ENCODE measurements at places on chromosomes 7 and 10.

DNA sequence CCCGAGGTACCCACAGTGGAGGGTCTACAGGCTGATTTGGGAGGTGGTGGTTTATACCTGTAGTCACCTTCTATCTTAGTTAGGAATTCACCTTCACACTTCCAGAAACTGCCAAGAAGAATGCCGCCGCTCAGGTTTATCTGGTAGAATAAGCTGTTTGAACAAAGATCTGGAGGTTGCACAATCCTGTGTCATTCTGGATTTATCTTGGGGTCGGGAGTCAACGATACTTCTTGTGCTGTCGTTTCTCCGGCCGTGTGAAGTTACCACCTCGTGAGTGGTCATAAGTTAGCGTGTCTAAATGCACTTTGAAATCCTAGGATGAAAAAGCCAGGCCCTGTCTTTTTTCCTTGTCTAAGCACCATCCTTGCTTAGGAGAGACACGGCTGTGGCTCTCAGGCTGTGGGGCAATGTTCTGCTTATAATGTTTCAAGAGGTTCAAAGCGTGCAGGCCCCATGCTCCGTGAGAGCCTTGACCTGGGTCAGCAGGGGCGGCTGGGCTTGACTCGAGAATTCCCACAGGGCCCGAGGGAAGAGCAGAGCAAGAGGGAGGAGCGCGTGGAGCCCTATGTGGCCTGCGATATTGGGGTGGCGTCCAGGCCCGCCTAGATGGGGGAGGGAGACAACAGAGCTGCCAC is 35.5 kb downstream of the GRIFIN start:
- no peak for DNase-seq

DNA sequence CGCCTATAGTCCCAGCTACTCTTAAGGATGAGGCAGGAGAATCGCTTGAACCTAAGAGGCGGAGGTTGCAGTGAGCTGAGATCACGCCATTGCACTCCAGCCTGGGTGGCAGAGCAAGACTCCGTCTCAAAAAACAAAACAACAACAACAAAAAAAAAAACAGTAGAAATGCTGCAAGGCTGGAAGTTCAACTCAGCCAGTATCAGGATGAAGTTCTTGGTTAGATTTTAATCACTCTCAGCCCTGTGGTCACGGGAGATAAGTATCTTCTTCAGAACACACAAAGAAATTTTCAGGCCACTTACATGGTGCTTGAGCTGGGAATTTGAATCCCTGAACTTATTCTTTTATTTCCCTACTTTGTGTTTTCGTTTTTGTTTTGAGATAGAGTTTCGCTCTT is 120.4 kb downstream of the MARCHF5 start:
- DNase-seq, result no peak

DNA sequence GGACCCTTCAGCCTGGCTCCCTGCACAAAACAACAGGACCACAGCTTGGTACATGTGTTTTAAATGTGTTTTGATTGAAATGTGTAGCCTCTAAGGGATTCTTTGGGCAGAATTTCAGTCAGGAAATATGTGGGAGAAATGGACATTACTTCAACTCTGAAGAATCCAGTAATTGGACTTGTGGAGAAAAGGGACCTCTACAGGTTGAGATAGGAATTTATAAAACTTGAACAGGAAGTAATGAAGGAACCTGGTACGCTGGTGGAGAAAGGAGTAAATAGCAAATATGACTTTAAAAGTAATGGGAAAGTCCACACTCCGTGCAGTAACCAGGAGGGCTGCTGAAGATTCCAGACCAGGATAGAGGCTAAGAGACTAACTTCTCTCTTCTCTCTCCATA is 220.5 kb downstream of the LHFPL3 start:
- DNase-seq, result no peak

GRCh38 chr7:106057962-106058927 is 53.9 kb downstream of the SYPL1 start:
- no peak for DNase-seq

- peak; percentile 77 for DNase-seq
Observed at GRCh38 chr7:35839860-35840854, 39.3 kb downstream of the SEPTIN7 start.

GRCh38 chr7:39733881-39734632 is 110.7 kb downstream of the RALA start:
- peak; percentile 85 for DNase-seq

DNA sequence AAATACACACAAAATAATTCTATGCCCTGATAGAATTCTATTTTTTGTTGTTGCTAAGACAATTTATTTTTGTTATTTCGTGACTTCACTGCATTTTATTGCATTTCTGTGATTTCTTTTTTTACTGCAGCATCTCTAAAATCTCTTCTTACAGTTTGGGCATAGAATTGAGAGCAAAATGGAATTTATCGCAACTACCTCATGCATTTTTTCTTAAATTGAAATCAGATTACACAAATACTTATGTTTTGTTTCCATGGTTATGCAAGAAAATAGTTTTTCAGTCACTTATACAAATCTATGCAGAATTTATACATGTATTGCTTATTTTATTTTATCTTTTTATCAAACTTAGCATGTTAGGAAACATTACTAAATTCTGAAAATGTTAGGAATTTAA is 781.8 kb upstream of the LRRTM3 start:
- no peak for DNase-seq

- peak; percentile 15 for DNase-seq
Observed at GRCh38 chr10:118918587-118918986, 110.9 kb upstream of the NANOS1 start.

- DNase-seq, result peak; percentile 85
Observed at GRCh38 chr10:102461187-102462054, 10.1 kb upstream of the C10orf95 start.

DNA sequence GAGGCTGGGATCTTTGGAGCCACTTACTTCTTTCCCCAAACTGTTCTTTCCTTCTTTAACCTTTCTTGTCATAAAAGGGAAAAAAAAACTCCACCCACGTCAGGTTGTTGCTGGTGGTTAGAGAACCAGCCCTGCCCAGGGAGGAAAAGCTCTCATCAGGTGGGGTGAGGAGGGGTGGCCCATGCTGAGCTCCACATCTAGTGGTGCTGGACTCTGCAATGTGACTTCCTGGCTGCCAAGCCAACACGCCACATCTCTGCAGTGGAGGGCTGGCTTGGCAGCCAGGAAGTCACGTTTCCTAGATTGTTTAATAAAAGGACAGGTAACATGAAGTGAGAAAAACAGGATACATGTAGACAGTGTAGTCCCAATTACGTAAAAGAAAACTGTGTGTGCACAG is 37.4 kb downstream of the WIPF3 start:
- no peak for DNase-seq

DNA sequence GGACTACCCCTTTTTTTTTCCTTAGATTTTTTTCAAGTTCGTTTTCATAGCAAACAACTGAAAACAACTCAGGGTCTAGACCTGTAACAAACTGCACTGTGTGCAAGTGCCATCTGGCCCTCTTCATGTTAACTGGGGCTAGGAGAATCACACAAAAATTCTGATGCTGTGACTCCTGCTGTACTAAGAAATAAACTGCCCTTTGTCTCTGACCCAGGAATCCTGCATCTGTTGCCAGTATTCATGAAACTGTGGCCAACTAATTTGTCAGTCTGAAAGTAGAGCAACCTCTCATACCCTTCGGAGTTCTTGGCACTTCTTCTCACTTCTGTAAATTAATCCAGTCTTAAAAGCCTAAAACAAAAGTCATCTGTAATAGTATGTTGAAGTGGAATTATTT is 218.4 kb upstream of the PCDH15 start:
- no peak for DNase-seq

- DNase-seq, result peak; percentile 56
Observed at GRCh38 chr10:87750001-87750671, 67.9 kb downstream of the ATAD1 start.

GRCh38 chr10:118220346-118220850 is 121.7 kb downstream of the FAM204A start:
- no peak for DNase-seq

DNA sequence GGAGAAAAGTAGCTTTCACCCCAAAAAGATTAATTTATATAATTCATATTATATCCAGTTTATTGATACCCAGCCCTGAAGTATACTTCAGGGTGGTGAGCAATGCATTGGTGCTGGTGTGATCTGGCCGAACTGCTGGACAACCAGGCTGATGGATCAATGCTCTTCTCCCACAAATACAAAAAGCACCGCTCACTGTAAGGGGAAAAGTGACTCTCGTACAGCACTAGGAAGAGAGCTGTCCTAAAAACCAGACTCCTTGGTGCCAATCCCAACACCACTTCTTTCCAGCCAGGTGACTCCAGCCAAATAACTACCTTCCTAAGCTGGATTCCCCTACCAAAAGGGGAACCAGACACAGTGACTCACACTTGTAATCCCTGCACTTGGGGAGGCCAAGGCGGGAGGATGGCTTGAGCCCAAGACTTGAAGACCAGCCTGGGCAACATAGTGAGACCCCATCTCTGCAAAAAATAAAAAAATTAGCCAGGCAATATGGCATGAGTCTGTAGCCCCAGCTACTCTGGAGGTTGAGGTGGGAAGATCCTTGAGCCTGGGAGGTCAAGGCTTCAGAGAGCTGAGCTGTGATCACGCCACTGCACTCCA is 13.1 kb upstream of the TNPO3 start:
- no peak for DNase-seq

GRCh38 chr7:130154131-130154500 is 51.1 kb downstream of the TMEM209 start:
- no peak for DNase-seq

All from EL (cell line).